ENCODE measurements at places on chromosomes 13 and 19.

DNA sequence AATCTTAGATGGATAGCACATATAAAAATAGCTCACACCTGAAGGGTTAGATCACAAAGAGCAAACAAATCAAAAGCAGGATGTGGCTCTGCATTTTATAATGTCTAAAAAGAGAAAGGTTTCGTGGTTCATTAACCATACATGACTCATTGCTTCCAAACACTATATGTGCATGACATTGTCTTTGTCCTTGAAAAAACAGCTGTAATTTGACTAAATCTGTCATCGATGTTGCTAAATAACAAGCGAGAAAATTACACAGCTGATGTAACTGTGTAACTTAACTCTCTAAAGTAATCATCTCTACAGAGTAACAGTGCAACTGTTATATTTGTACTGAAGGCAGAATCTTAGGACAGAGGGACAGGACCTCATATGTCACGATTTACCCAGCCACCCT, 383.1 kb upstream of the GPC6 start:
- DNase-seq = peak; percentile 65

DNA sequence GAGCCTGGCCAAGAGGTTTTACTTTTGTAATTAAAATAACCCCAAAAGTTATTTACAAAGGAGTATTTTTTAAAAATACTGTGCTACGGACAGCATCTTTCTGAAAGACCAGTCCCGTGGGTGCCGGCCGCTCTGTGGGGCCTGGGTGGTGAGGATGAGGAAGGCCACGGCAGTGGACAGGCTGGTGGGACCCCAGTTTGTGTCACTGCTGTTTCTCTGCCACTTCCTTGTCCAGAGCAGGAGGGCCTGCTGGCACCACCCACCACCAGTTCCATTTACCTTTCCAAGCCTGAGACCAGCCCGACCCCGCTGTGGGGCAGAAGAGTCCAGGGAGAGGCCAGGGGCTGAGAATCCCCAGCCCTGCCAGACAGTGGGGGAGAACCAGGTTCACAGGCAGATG, 23.8 kb downstream of the ELAVL1 start:
- no peak for DNase-seq

DNA sequence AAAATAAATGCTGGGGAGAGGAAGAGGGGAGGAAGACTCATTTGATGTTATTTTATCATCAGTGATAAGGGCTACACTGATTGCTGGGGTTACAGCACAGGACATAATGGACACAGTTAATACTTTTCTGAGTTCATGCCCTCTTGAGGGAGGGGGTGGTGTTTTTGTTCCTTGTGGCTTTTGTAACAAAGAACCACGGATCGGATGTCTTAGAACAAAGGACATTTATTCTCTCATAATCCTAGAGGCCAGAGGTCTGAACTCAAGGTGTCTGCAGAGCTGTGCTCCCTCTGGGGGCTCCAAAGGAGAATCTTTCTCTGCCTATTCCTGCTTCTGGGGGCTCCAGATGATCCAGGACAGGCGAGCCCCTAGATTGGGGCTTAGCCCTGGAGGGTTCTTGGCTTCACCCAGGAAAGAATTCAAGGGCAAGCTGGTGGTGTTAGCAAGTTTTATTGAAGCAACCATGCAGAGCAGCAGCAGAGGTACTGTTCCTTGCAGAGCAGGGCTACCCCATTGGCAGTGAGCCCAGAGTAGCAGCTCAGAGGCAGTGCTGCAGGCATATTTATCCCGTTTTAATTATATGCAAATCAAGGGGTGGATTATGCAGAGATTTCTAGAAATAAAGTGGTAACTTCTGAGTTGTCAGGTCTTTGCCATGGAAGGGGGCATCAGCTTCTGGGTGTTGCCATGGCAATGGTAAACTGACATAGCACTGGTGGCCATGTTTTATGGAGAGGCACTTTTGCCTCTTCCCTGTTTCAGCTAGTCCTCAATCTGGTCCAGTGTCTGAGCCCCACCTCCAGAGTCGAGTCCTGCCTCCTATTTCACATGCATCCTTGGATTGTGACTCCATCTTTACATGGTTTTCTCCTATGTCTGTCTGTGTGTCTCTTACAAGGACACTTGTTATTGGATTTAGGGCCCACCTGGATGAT, 18.0 kb downstream of the VAV1 start:
- DNase-seq = no peak

- DNase-seq = no peak
These were observed 21.8 kb downstream of the SACS start for GRCh38 chr13:23411706-23412105.

- DNase-seq = no peak
These were observed 1.1 kb downstream of the ZNF566 start for GRCh38 chr19:36488118-36488845.

GRCh38 chr13:40920826-40921225, 98.3 kb downstream of the ELF1 start:
- no peak for DNase-seq

GRCh38 chr19:11446652-11447301, 11.3 kb downstream of the PRKCSH start:
- peak; percentile 47 for DNase-seq

GRCh38 chr19:16066611-16067104, 9.6 kb upstream of the TPM4 start:
- peak; percentile 88 for DNase-seq

- DNase-seq = peak; percentile 4
These were observed 915 bp downstream of the SHC2 start for GRCh38 chr19:459724-460511.

GRCh38 chr19:810077-810855, 11.5 kb downstream of the PLPPR3 start:
- DNase-seq = no peak

- peak; percentile 37 for DNase-seq
These were observed 42.1 kb upstream of the EBPL start for GRCh38 chr13:49733181-49733951.

- no peak for DNase-seq
These were observed 129.3 kb downstream of the KCNRG start for GRCh38 chr13:50144246-50145160.

DNA sequence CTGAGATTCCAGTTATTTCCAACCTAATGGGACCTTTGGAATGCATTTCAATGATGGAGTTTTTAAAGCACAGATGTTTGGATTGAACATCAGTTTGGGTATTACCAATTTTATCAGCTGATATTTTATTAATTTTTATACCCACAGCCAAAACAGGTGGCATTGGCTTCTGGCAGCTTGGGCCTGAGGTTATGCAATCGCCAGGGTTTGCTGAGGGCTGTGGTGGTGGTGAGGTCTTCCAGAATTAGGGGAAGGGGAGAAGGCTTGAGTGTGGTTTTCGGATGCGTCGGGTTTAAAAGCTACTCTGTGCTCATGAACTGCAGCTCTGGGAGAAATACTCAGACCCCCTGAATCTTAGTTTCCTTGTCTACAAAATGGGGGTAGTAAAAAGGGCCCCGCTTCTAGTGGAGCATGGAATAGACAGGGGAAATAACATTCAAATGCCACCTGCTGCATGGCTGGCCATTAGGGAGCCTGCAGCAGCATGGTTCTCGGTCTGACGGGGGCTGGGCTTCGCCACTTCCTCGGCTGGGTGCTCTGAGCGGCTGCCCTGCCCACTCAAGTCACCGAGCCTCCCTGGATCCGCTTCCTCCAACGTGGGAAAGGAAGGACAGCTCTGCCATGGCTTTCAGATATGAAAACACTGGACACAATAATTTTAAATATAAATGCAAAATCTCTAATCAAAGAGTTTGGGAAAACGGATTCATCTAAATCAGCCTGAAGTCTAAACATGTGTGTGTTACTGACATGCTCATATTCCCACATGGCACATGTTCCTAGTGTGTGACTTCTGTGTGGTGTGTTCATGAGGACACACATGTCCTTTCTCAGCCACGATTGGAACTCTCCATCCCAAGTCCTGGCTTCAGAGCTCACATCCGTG, 35.2 kb downstream of the ADPRHL1 start:
- no peak for DNase-seq

DNA sequence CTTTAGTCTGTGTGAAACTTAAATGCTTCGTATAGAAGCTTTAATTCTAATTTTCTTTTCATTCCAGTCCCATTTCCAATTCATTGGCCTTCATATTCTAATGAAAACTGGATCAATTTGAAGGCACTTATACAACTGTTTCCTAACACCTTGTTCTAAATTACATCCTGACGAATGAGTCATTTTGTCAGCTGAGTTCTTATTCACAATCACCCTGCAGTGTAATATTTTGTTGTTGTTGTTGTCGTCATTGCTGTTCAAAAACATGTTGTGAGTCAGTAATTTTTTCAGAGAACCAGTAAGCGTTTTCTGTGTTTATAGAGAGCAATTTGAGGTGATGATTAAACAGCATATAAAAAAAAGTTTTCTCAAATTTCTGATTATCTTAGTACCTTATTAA, 290.0 kb downstream of the PCDH9 start:
- DNase-seq = peak; percentile 77

GRCh38 chr13:114174529-114174961, 4.5 kb upstream of the CFAP97D2 start:
- DNase-seq = no peak

- no peak for DNase-seq
These were observed 729.9 kb downstream of the DACH1 start for GRCh38 chr13:71137101-71137500.

GRCh38 chr19:55312621-55313512, 12.3 kb downstream of the TMEM150B start:
- no peak for DNase-seq

DNA sequence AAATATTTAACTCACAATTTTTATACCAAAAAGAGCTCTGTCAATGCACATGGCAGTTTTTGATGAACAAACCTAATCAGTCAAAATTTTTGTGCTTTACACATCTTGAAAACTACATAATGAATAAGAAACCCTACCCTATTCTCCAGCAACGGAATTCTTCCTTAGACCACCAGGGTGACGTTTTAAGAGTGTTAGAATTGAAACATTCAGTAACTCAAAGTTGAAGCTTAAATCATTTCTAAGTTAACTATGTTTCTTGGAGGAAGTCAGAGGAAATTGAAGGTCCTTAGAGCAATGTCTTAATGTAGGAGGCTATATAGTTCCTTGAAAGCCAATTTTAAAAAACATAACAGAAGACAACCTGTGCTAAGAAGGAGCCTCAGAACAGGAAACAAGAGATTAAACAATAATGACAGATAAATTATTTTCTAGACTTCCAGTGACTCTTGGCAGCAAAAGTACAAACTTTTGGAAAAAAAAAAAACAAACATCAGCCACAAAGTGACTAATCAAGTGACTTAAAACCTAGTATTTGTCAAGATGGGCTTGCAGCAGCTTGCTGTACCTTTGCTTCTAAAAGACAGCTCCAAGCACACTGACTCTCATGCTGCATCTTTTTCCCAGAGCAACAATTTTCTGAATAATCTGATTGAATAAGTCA, 6.2 kb downstream of the SPRY2 start:
- DNase-seq = peak; percentile 34

DNA sequence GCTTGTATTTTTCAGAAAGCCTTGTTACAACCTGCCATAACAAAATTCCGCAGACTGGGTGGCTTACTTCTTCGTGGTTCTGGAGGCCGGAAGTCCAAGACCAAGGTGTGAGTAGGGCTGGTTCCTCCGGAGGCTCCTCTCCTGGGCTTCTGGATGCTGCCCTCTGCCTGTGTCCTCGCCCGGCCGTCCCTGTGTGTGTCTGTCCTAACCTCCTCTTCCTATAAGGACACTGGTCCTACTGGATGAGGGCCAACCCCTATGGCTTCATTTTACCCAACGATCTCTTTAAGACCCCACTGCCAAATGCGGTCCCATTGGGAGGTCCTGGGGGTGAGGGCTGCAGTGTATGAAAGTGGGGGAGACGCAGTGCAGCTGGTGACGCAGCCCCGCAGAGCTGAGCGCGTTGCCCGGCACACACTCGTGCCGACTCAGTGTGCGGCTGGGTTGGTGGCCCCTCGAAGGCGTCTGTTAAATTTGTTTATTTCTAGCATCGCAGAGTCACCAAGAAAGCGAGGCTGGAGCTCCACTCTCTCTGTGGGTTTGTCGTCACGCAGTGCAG, 116.7 kb downstream of the SOX1 start:
- no peak for DNase-seq

DNA sequence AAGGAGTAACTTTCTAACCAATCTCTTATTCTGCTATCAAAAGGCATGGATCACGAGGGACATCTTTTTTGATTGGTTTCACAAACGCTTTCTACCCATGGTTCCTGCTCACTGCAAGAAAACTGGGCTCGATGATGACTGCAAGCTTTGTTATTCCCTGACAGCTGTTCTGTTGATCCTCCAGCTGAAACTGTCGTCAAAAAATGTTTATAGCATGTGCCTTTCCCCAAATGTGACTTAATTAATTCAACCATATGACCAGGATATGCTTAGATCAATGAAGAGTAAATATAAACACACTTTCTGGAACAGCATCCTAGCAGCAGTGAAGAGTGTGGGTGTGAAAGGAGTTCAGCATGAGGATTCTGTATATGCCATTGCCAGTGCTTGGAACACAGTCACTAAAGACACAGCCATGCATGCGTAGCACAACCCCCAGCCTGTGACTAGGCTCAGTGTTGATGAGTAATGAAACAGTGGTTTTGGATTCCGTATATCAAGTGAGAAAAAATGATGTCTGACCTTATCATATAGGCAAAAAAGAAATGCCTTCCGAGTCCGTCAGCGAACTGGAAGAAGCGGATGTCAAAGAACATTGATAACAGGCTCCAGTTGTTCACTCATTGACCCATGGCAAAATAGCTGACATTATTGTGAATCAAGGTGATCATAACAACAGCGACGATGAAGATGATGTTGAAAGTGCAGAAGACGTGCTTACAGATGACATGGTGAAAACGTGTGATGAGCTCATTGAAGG, 347.4 kb downstream of the FGF9 start:
- no peak for DNase-seq

DNA sequence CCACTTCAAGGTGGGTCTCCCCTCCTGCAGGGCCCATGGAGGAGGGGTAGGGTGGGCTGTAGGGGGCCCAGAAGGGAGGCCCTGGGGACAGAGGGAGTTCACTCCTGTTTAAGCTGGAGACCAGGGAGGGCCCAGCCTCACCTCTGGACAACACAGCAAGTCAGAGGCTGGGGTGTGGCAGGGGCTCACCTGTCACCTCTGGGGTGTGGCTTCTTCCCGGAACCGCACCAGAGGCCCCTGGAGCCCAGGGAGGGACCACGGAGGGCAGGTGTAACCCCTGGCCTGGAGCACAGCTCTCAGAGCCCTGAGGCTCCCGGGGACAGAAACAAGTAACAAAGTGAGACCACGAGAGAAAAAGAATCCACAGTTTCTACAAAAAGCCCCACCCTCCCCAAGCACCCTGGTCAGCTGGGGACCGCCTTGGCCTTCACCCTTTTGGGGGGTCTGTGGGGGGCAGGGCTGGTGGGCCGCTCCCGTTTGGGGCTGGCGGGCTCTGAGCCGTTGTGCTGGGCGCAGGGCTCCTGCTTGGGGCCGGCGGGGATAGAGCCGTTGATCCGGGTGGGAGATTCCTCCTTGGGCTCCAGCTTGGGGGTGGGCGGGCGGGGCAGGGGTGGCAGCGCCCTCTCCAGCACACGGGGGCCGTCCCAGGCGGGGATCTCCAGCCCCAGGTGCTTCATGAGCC, 8.0 kb downstream of the SIRT6 start:
- DNase-seq = no peak

Data from MCF 10A (cell line).